ENCODE measurements at places on chromosomes 6 and 20. TPM values are rescaled to one million over a fixed set of nuclear protein-coding genes. Genes with fewer than 3 reads are reported as not detected.

DNA sequence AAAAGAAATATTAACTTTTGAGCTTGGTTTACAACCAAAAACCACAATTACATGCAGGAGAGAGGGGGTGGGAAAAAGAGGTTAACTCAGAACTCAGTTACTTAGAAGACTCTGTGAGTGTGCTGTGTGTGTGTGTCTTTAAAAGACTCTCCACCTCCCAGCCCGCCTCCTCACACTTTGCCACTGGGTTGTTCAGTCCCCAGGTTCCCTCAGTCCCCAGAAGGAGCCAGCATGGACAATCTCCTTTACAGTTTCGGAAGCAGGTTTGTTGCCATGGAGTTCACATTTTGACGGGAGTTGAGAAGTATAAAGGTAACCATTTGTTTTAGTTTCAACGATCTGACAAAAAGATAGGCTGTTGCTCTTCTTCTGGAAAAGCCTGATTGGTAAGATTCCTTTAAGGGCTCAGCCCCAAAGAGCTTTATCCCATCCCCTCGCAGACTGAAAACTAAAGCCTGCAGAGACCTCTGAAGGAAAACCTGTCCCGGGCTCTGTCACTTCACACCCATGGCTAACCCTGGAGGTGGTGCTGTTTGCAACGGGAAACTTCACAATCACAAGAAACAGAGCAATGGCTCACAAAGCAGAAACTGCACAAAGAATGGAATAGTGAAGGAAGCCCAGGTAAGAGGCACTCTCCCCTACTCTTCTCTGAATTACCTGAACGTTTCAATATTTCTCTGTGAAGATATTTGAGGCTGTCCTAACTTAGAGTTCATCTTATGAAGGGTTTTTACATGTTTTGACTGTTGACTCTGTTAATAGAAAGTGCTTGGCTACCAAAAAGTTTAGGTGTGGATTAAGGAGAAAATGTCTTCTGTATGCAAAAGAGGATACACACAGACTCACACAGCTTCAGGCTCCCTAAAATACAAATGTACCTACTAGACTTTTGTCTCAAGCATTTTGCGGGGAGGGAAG, at the start of gene SPTLC3:
SPTLC3 (plus strand) TSS at position 212 of the 921 bp plus-strand sequence; CDS start at position 508, 296 bp downstream.
- peak; percentile 68 for DNase-seq

GRCh38 chr6:129623008-129623732, 86.8 kb downstream of the ARHGAP18 start:
- no peak for DNase-seq

- DNase-seq = peak; percentile 97
Observed at GRCh38 chr20:10673842-10674683, at the start of gene JAG1. Gene JAG1 (minus strand): TSS chr20:10673999. CDS start chr20:10673530, 469 bp downstream.

GRCh38 chr6:29590218-29590808, 5.4 kb downstream of the OR2H2 start:
- DNase-seq = no peak

- DNase-seq = no peak
Observed at GRCh38 chr6:4637691-4638433, 138.3 kb upstream of the CDYL start.

GRCh38 chr20:11454966-11455799, 462.5 kb upstream of the BTBD3 start:
- no peak for DNase-seq

GRCh38 chr6:120872262-120872578, 462.1 kb downstream of the TBC1D32 start:
- DNase-seq = no peak

GRCh38 chr20:3681931-3682781, at the start of gene ADAM33:
Gene ADAM33 (minus strand): TSS chr20:3682010. CDS start chr20:3682004, 6 bp downstream.
- peak; percentile 77 for DNase-seq

The PGBD1 gene
- 4.9 TPM for total RNA-seq

DNA sequence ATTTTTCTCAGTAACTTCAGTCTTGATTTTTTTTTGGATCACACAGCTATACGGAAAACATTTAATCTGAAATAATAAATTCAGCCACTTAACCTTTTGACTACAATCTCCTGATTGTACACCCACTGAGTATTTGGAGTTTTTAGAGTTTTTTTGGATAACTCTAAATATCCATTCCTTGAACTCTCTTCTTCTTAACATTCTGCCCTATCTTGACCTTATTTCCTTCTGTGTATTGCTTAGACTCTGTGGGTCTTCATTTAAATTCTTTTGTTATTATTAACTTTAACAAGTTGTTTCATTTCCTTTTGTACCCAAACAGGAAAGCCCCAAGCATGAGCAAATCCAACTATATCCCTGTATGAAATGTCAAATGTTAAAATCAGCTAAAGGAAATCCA, 170.2 kb upstream of the PTCHD4 start:
- no peak for DNase-seq

The CALHM6 gene
- 5.5 TPM for total RNA-seq

DNA sequence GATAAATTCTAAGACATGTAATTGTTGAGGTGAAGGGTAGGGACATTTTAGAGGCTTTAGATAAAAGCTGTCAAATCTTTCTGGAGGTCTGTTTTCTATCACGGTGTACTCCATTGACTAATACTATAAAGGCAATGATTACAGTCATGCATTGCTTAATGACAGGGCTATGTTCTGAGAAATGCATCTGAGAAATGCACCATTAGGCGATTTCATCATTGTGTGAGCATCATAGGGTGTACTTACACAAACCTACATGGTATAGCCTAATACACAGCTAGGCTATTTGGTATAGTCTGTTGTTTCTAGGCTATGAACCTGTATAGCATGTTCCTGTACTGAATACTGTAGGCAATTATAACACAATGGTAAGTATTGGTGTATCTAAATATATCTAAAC, 71.3 kb upstream of the FYN start:
- DNase-seq = no peak
